Activated CD4-positive, CD25-positive, alpha-beta regulatory T cell (primary cell): ENCODE measurements at places on chromosomes 16 and 17.

DNA sequence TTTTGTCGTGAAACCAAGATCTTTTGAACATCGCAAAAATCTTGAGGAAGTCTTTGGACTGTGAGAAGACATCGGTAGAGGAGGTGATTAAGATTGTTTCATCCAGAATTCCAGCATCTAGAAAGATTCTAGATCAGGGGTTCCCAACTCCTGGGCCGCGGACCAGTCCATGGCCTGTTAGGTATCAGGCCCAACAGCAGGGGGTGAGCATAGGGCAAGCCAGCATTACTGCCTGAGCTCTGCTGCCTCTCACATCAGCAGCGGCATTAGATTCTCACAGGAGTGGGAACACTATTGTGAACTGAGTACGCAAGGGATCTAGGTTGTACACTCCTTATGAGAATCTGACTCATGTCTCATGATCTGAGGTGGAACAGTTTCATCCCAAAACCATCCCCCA lies 600.6 kb upstream of the CDH11 start:
- no peak for DNase-seq

GRCh38 chr17:66557200-66557599 lies 254.8 kb downstream of the PRKCA start:
- no peak for DNase-seq

DNA sequence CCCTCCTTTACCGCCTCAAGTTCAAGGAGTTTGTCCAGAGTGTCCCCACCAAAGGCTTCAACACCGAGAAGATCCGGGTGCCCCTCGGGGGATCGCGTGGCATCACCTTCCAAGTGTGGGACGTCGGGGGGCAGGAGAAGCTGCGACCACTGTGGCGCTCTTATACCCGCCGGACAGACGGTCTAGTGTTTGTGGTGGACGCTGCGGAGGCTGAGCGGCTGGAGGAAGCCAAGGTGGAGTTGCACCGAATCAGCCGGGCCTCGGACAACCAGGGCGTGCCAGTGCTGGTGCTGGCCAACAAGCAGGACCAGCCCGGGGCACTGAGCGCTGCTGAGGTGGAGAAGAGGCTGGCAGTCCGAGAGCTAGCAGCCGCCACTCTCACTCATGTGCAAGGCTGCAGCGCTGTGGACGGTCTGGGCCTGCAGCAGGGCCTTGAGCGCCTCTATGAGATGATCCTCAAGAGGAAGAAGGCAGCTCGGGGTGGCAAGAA lies 1.1 kb downstream of the ARL4D start:
- DNase-seq: no peak

- no peak for DNase-seq
These were observed 862 bp downstream of the DCAKD start for GRCh38 chr17:45050481-45051059.

- no peak for DNase-seq
These were observed 67.7 kb downstream of the NDEL1 start for GRCh38 chr17:8503368-8503767.

DNA sequence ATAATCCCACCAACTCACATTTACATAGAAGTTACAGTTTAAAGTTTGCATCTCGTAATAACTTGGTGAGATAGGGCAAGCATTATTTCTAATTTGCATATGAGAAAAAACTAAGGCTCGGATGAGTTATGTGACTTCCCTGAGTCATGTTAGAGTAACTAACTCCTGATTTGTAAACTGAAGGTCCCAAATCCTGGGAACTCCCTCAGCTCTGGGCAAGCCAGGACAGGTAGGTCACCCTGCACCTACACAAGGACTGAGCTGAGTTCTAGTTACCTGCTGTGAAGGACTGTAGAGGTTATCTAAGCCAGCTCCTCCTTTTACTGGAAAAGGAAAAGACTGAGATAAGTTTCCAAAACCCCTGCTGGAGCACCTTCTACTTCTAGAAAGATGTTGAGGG lies 92.1 kb upstream of the HLF start:
- no peak for DNase-seq

DNA sequence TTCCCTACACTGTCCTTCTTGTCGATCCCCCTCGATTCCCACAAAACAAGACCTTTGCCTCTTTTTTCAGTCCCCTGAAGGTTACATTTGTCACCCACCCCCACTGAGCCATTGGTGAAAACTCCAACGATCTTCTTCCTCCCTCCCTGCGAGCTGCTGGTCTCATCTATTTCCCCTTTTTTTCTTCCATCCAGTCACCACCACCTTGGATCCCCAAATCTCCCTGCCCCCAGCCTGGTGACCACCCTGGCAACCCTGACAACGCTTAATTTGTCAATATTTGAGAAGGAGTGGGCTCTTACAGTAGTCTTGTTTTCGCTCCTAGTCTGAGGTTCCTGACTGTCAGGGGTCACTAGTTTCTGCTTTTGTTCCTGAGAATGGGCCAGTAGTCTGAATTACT lies 62.9 kb downstream of the SMPD3 start:
- DNase-seq: no peak

- DNase-seq: no peak
These were observed 5.0 kb downstream of the RCVRN start for GRCh38 chr17:9900044-9900594.

DNA sequence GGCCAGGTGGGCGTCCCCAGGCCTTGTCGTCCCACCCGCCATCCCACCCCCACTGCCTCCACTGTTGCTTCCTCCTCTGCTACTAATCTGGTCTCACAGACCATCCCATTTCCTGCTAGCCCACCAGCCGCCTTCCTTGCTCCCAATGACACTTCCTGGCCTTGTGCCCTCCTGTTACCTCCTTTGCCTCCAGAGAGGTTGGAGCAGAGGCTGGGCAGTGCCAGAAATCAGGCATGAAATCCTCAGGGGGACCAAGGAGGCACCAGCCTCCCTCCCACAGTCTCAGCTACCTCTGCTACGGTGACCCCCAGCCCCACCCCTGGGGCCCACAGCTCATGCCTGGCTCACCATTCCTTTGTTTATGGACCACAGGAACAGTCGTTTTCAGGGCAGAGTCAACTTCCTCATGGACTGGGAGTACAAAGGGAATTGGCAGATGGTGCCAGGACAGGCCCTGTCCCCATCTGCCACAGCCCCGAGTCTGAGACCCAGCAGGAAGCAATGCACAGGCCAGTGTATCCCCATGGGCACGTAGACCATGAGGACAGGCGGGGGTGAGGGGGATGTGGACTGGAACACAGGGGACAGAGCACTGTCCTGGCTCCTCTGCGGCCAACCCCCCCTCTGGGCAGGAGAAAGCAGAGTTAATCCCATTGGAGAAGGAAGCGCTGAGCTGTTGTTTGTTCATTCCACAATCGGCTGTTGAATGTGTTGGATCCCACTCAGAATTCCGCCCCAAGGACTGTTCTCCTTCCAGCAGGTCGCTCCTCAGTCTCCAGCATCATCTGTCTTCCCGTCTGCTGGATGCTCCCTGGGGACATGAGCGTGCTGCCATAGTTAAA lies 2.2 kb upstream of the CDH5 start:
- DNase-seq: no peak
